ENCODE measurements at places on chromosomes 16 and 17.

- no peak for DNase-seq
Measured at GRCh38 chr16:22924492-22924891, 110.5 kb downstream of the HS3ST2 start.

DNA sequence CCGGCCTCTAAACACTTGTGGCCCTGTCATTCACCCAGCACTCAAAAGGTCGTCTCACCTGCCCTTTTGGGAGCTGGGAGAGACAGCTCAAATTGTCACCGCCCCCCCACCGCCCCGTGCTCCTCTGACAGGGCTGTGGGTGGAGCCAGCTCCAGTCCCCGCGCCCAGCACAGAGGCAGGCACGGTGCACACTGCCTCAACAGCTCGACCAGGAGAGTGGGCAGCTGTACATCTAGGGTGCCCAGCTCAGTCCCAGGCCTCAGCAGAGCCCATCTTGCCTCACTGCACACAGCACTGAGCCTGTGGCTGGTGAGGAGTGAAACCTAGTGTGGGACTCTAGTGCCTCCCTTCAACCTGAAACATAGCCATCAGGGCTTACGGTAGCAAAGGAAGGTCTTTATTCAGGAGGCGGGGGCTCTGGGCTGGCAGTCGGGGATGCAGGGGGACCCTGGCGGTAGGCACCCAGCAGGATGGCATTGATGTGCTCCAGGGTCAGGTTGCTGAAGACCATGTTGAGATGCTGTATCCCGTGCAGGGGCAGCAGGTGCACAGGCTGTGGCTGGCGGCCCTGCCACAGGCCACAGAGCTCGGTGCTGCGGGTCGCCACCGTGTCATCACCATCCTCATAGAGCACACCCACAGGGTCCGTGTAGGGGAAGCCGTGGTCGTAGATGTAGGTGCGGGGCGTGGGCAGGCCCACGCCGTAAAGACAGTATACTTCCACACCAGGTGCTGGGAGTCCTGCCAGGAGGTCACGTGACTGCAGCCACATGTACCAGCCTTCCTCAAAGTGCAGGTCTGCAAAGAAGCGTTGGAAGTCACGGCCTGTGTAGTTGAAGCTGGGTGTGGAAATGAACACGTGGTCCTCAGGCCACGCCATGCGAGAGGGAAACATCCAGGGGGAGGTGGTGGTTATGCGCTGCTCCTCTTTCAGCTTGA lies 3.1 kb upstream of the PSMB10 start:
- DNase-seq: no peak

DNA sequence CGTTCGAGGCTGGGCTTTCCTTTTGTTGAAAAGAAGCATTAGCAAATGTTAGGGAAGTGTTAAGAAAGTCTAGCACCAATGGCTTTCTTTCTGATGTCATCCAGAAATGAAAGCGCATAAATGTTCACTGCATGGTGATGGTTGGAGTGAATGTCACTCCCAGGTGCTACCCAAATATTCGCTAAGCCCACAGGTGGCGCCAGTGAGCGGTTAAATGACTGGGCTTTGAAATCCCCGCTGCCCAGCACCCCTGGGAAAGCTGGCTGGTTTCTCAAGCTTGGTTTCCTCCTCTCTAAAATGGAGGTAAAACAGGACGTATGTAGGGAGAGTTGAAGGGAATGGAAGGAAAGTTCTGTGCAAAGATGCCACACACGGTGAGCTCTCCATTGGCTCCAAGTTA lies 104.4 kb downstream of the IRX5 start:
- no peak for DNase-seq

GRCh38 chr17:70028978-70029767 lies 45.9 kb upstream of the KCNJ16 start:
- DNase-seq: no peak

DNA sequence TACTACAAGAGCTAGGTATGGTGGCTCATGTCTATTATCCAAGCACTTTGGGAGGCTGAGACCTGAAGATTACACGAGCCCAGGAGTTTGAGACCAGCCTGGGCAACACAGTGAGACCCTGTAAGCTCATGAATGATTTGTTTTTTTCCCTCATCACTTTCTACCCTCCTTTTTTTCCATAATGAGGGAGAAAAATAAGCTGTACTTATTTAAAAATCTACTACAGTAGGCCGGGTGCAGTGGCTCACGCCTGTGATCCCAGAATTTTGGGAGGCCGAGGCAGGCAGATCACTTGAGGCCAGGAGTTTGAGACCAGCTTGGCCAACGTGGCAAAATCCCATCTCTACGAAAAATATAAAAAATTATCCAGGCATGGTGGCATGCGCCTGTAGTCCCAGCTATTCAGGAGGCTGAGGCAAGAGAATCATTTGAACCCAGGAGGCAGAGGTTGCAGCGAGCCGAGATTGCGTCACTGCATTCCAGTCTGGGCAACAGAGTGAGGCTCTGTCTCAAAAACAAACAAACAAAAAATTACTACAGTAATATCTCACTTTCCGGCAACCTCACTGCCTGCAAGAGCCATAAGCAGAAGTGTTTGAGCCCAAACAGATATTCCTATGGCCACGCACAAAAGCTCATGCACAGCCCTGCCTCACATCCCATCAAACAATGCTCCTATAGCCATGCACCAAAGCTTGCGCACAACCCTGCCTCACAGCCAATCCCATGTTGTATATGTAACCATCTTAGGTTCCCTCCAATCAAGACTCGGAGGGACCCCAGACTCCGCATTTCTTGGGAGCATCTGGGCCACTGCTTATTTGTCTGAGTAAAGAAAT lies 37.4 kb downstream of the TK2 start:
- DNase-seq: no peak

DNA sequence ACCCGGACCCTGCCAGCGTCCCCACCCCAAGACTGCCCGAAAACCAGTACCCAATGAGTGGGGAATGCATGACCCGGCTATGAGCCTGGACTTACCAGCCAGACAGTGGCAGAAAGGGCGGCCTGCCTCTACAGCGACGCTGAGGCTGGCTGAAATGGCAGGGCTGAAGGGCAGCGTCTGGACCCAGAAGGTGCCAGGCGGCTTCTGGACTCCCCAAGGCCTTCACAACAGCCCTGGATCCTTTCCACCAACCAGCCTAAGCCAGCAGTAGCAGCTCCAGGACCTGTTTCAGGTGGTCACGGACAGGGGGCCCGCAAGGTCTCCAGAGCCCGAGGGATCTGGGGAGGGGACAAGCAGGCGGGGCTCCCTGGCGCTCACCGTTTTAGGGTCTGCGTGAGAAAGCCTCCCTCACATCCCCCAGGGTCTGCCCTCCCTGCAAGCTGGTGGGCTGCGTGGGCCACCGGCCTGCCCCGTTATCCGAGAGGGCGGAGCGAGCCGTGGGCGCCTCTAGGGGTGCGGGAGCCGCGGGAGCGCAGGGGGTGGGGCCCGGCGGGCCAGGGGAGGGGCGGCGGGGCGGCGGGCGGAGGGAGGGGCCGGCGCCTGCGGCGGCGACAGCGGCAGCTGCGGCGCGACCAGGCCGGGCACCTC lies at the start of gene RIPOR1:
Gene RIPOR1 (plus strand): TSS at position 608 of the 648 bp plus-strand sequence. CDS start 9,618 bp downstream, outside the sequence.
- DNase-seq: no peak

DNA sequence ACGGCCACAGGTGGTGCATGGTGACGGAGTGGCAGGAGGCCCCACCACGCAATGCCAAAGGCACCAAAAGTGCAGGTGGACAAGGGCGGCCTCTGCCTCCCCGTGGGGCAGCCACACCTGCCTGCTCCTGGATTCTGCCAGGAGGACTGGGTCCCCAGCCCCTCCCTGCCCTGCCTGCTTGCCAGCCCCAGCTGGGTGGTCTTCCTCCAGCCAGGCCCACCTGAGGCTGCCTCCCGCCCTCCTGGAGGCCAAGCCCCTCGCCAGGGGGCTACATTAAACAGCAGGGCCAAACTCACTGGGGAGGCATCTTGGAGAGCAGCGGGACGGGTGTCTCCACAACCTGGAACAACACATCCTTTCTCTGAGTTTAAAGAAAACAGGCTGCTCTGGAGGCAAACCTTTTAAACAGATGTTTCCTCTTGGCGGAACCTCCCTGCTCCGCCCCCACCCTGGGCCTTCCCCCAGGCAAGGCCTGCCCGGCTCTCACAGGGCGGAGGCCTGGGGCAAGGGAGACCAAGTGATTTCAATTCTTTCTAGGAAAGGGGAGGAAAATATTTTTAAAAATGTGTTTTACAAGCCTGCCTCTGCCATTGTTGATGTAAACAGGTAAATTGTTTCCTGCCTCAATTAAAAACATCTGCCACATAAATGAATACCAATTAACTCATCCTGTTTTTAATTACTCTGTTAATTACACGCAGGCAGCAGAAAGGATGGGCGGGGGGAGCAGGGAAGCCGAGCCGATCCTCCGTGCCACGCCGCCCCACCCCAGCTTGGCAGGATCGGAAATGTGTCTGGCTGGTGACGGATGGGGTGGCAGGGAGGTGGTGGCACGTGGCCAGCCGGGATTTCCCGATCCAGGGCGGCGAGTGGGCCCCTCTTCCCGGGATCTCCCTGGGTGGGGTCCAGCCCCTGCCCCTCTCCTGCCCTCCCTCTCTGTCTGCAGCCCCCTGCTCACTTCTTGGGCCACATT lies 54.4 kb upstream of the PABPN1L start:
- DNase-seq: no peak

Data from NCI-H187 treated with DMSO at 0.1 percent for 48 hours (cell line).